ENCODE measurements at places on chromosomes 4 and X.

DNA sequence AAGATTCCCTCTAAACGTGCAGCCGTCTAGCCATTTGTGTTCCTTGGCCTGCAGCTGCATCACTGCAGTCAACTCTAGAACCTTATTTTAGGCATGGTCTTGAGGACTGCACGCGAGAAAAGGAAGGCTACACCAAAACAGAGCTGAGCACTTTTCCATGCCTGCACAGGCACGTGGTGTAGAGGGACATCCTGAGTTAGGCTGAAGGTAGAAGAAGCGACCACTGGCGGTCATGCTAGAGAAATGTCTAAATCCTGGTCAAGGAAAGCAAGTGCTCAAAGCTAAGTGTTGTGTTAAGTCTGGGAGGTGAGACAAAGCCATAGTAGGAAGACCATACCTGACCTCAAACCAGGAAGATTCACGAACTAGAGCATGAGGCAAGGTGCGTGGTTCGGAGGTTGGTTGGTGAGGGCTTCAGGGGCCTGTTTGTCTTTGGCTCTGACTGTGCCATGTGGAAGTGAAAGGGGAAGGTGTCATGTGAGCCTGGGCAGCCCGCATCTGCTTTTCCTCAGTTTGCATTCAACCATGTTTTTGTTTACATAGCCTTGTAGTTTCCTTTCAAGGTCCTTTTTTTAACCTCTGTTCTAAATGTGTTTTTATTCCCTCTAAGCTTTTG, 203.8 kb downstream of the AASDH start:
- DNase-seq = no peak

- DNase-seq = no peak
Observed at GRCh38 chrX:132532097-132532496, 43.3 kb upstream of the MBNL3 start.

GRCh38 chr4:136400829-136401228, 1131.5 kb downstream of the PCDH18 start:
- no peak for DNase-seq

DNA sequence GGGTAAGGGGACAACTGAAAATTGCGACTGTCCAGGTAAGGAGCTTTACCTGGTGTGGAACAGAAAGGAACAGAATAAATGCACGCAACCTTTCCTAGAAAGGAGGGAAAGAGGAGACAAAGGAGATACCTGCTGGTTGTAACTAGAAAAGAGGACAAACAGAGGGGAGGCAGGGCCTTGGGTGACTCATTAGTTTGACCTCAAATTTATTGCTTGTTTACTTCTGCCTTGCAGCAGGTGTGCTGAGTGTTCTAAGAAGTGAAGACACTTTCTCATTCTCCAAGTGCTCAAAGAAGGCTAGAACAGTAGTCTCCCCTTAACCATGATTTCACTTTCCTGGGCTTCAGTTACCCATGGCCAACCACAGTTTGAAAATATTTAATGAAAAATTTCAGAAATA, 123.1 kb upstream of the BOD1L1 start:
- DNase-seq = no peak

- no peak for DNase-seq
Observed at GRCh38 chr4:183393446-183393845, 51.0 kb upstream of the CDKN2AIP start.

All from fibroblast of skin of left biceps (primary cell).